ENCODE measurements at places on chromosomes 11 and 22.

DNA sequence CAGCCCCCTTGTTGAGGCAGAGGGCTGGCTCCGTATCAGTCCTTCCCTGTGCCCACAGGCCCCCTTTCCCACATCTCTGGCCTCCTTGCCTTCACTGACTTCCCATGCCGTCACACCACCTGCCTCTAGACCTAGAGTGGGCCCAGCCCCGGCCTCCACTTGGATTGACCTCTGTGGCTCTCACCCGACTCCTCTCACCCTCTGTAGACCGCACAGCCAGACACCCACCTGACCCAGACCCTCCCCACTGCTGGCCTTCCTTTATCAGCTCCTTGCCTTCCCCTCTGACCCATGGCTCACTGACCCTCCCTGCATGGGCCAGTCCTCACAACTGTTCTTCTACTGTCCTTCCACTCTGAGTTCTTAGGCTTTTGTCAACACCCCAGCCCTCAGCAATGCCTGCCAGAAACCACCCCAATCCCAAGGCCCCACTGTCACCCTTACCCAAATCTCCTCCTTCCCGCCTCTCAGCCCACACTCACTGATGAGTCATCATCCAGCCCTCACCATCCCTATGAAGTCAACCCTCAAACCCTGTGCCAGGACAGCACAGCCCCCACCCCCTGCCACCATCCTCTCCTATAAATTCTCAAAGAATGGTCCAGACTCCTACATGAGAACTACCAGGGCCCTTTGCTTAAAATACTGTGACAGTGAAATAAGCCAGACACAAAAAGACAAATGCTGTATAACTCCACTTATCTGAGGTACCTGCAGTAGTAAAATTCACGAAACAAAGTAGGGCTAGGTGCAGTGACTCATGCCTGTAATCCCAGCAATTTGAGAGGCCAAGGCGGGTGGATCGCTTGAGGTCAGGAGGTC is 53.4 kb downstream of the SCGB1A1 start:
- peak; percentile 51 for DNase-seq

GRCh38 chr11:121391914-121392313 is 60.2 kb upstream of the SORL1 start:
- peak; percentile 77 for DNase-seq

GRCh38 chr11:134250246-134250645 is 2.9 kb downstream of the THYN1 start:
- no peak for DNase-seq

GRCh38 chr11:130096823-130097222 is 27.1 kb downstream of the APLP2 start:
- no peak for DNase-seq

GRCh38 chr11:390175-390574 is 3.8 kb upstream of the PKP3 start:
- DNase-seq: no peak

- DNase-seq: no peak
These were observed 11.2 kb upstream of the NCAM1 start for GRCh38 chr11:112949781-112950575.

DNA sequence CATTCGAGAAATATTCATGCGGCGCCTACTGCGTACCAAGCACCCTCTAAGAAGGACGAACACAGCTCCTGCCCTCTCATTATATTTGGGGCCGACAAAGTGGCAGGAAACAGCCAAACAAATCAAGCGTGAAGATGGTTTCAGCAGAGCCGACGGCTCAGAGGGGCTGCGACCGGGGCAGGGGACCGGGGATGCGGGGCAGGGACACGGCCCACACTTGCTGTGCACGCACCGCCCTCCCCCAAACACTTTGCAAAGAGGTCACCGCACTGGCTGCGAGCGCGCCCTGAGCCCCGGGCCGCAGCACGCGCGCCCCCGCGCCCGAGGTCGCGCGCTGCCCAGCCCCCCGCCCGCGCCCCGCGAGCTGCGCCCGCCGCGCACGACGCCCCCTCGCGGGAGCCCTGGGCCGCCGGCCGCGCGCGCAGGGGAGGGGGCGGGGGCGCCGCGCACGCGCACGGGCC is 255 bp upstream of the SYNGR1 start:
- no peak for DNase-seq

- no peak for DNase-seq
These were observed 424.2 kb downstream of the LARGE1 start for GRCh38 chr22:33496112-33496511.

DNA sequence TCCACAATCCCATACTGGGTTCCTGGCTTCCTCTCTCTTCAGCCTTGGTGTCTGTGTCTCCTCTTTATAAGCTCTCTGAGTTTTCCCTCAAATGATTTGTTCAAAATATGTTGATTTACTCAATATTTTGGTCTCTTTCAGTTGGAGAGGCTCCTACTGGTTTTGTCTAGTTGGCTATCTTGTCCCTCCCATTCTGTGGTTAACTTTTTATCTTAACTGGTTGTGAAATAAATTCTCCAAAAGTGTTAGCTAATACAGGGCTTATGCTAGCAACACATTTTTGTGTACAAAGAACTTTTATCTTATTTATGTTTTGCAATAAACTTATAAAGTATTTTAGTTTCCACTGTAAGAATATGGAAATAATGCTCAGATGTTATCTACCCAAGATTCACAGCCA is 200.9 kb downstream of the AASDHPPT start:
- DNase-seq: no peak

DNA sequence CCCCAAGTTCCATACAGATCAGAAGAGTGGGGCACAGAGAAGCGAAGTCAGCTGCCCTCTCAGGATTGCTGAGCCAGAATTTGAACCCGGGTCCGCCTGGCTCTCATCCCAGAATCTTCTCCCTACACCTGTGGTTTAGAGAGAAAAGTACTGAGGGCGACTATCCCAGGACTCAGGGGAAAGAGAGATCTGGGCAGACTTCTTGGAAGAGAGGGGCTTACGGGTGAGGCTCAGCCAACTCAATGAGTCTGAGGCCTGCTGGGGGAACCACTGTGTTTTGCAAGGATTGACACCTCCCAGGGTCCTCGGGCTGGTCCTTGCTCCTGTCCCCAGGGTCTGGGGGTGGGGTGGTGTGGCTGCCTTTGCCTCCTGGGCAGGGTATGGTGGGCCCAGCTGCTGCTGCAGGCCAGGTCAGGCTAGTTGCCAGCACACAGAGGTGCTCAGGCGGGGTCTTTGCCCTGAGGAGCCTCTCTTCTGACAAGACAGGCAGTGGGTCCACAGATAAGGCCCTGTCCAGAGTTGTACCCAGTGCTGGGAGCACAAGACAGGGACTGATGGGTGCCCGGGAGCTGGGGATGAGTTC is 1.2 kb downstream of the CAPN5 start:
- DNase-seq: no peak

DNA sequence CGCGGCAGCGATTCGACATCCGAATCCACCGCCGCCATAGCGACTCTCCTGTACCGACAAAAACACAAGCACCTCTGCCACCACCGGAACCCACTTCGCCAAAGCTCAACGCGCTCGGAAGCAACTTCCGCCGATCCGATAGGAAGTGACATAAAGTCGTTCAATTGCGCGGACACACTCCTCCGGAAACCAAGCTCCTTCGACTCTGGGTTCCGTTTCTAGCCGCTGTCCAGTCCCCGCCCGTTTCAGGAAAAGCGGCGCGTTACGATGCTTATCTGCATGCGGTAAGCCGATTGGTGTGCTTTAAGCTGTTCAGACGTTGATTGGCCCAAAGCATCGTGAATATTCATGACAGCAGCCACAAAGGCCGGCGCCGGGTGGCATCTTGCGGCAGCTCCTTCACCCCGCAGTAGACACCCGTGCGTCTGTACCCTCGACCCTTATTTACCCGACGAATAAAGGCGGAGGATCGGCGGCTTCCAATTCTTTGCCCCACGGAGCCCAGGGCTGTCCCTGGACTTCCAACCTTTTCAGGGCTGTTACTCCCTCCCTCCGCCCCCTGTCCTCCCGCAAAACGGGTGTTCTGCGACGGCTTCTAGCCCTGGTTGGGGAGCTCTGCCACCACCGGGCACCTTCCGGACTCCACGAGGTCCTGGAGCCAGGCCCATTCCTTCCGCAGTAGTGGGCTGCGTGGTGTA is at the start of gene TUT1:
TUT1 (minus strand) TSS at position 76 of the 698 bp plus-strand sequence; CDS start at position 38, 38 bp downstream.
- peak; percentile 99 for DNase-seq

DNA sequence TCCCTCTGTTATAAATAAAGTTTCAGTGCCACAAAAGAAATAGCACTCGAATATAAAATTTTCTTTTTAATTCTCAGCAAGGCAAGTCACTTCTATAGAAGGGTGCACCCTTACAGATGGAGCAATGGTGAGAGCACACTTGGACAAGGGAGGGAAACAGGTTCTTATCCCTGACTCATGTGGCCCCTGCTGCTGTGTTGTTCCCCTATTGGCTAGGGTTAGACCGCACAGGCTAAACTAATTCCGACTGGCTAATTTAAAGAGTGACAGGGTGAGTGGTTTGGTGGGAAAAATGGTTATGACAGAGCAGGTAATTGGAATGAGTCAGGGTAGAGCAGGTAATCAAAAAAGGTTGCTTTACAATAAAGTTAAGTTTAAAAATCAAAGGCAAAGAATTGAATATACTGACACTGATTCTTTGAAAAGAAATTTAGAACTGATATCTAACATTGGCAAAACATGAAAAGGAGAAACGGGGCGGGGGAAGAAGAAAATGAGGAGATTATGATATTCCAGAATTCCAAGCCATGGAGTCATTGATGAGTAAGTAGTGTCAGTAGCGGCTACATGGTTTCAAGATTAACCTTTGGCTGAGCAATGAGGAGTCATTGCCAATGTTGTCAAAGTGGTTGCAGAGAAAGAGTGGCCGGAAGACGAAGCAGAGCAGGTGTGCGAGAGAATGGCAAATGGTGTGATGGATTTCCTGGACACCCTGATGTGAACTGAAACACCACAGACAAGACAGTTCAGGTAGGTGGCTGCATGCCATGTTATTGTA is 48.4 kb upstream of the MRGPRX1 start:
- peak; percentile 86 for DNase-seq

DNA sequence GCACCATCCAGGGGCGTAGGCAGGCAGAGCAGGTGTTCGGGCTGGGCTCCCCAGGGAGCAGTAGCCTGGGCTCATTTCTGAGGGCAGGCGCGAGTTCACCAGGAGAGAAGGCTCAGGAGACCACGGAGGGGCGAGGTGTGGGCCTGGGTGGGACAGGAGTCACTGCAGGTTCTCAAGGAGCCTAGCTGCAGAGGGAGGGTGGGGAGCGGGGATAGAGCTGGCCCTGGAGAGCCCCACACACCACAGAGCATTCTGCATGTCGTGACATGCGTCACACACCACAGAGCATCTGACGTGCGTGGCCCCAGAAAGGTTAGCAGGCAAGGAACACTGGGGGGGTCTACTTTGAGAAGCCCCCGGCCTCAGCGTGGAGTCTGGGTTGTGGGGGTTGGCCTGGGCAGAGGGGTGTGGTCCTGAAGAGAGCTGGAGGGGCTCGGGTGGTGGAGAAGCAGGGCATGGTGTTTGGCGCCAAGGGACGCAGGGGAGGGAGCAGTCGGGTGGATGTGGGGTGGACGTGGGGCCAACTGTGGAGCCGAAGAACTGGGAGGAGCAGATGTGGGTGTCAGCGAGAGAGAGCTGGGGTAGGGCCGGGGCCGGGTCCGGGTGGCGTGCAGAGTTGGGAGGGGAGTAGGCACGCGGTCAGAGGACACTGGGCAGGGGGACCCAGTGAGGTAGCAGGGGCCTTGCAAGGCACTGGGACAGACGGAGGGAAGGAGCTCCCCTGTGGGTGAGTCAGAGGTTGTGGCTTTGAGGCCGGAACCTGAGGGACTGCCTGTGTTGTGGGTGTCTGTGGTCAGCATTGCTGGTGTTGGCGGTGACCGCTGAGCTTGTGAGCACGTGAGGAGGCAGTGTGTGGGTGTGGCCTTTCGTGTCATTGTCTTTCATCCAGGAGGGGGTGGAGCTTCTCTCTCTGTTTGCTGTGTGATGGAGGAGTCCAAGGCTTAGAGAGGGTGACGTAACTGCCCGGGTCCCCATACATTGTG is 25.5 kb downstream of the CTTN start:
- DNase-seq: peak; percentile 67

- no peak for DNase-seq
These were observed 92.8 kb downstream of the FAR1 start for GRCh38 chr11:13761250-13761649.

- peak; percentile 92 for DNase-seq
These were observed 21.9 kb downstream of the IGSF9B start for GRCh38 chr11:133934599-133935550.

DNA sequence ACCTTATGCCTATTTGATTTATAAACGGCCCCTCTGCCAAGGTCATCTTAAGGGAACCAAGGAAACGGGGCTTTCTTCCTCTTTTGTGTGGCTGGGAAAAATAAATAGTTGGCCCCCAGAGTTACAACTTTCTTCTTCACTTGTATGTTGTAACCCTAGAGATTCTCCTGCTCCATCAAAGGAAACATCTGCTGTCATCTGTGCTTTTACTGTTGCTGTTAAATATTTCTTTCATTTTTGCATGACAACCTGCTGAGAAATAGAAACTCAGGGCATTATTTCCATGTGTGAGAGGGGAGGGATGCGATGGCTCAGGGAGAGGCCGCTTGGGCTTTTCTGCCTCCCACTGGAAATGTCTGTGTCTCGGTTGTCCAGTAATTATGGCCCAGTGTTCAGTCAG is 21.8 kb upstream of the CDC42EP2 start:
- DNase-seq: no peak

DNA sequence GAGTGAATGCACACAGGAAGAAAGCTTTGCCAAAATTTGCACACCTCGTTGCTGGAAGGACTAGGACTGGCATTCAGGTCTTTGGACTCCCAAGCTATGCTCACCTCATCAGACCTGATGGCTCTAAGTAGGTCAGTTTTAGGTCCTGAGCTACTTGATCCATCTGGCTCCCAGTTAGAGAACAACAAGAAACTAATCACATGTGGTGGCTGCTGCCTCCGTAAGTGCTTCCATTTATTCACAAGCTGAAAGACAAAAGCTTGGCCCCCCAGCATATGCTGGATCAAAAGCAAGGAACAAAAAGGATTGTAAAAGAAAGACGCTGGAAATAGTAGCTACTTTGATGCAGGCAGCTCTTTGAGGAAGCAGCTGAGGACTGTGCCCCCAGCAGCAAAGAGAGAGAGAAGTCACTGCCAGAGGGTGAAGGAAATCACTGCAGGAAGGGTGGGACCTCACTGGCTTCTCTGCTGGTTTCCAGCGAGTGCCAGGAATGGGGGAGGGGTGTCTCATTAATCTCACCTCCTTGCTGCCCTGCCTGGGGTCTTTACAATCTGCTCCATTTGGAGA is 268.9 kb downstream of the KIRREL3 start:
- no peak for DNase-seq

DNA sequence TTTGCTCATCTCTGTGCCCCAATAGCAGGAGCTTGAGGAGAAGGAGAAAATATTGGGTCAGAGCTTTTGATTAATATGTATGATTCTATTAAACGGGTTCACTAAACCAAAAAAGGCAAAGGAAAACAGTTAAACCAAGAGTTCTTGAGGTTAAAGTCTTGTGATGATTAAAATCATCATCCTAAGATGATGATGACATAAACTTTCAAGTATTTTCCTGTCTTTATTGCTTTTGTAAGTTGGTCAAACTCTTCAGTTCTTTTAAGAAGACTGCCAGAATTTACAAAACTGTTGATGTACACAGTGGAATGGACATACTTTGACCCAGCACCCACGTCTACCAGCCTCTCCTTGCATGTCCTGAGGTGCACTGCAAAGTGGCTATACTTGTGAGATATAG is 41.0 kb downstream of the FDX1 start:
- no peak for DNase-seq

DNA sequence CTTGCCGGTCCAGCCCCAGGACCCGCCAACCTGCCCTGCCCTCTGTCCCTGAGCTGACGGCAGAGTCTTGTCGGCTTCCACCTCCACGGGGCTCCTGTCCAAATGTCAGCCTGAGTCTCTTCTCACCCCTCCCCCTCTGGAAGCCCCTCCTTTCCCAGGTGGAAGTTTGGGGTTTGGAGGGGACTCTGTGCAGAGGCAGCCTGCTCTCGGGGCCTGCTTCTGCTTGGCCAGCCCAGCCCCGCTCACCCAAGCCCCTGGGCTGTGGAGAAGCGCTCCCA is 31.0 kb downstream of the CTTN start:
- DNase-seq: no peak
